ENCODE measurements at places on chromosomes 12 and 14.

- DNase-seq: no peak
These were observed 156.8 kb upstream of the PWP1 start for GRCh38 chr12:107528731-107529365.

- no peak for DNase-seq
These were observed 128.1 kb upstream of the C14orf180 start for GRCh38 chr14:104451474-104451873.

DNA sequence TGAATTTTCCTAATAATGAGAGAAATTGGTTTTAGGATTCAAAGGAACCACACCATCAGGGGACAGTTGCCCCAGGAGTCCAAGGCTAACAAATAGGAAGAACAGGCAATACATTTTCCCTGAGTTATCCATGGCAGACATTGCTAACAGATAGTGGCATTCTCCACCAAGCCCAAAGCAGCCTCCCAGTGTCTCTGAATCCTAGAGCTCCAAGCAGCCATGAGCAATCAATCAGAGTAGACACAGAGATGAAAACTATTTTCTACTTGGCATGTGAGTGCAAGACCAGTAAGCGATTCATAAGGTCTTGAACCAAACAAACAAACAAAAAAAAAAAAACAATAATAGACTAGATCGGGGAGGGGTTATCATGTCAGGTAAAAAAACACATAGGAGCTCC lies 515.7 kb downstream of the MED13L start:
- no peak for DNase-seq

- no peak for DNase-seq
These were observed 123.2 kb downstream of the PELI2 start for GRCh38 chr14:56241461-56241860.

GRCh38 chr12:11568155-11568761 lies 81.2 kb upstream of the ETV6 start:
- no peak for DNase-seq

DNA sequence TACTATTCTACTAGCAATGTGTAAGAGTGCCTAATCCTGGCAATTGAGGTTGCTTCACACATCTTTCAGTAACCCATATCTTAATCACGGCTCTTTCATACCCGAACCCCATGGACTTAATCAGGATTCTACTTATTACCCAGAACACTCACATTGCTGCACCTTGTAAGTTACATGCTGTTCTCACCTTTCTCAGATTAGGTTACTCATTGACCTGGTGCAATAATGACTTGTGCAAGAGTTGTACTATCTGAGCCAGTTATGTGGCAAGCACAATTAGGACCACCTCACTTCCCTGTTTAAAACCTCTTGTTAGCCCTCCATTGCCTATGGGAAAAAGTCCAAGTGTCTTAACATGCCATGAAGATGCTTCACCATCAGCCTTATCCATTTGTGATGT lies 306.7 kb upstream of the E2F7 start:
- no peak for DNase-seq

DNA sequence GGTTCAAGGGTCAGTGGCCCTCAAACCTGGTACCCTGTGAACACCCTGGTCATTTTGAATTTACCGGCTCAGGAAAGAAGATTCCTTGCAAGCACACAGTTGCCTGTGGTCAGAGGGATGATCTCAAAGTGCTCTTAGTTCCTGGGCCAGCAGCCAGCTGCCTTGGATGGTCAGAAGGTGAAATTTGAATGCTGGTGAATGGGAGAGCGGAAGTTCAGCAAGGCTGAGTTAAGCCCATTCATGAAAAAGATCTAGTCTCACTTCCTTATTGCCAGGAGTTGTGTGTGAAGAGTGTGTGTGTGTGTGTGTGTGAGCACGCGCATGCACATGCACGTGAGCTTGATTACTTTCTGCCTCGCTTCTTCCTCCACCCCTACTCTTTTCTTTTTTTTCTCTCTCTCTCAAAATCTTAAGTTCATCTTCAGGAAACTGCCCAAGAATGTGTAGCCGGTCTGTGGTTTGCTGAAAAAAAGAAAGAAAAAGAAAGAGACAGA lies 155.5 kb upstream of the CCND2 start:
- peak; percentile 55 for DNase-seq

DNA sequence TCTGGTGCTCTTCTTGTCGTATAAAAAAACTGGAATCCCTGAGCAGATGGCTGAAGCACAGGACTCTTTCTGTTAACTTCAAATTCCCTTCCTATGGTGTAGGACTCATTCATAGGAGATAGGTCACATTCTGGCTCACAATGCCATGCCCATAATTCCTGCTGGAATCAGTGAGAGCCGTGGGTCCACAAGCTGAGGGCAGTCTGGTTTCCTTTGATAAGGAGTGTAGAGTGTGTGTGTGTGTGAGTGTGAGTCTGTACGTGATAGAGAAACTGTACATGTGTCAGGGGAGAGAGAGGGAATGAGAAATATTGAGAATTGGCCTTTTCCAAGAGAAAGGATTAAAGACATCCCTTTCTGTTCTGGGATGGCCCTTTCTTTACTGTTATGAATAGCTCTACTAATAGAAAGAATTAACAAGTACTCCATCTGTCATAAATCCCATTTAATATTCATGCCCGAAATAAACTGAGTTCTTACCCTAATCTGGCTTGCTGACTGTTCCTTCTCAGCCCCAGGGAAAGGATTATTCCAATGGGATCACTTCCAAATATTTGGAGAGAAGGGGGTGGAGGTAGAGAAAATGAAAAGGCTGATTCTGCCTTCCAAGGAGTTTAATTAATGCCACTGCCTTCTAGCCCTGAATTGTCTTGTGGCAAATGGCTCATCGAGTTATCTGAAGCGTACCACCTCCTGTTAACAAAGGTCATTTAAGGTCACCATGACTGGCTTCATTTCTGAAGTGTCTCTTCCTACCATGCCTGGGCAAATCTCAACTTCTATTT lies 79.0 kb downstream of the TMX1 start:
- DNase-seq: no peak

GRCh38 chr12:110920324-110920910 lies at the start of gene MYL2:
MYL2 (minus strand) TSS chr12:110920579; CDS start chr12:110920529, 50 bp downstream.
- DNase-seq: no peak

DNA sequence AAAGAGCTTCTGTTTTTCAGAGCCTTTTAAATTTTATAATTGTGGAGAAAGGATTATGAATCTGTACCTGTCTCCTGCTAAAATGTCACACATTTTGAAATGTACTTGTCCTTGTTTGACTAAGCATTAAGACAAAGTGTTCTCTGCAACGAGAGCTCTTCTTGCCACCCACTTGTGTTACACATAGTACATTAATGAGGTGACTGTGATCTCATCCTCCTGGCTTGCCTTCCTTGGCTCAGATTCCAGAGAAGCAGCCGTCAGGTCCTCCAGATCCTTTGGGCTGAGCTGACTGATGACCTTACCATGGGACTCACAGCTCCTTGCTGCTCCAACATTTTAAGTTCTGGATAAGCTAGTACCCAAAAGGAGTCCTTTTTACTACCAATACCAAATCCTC lies 81.4 kb downstream of the BBS10 start:
- no peak for DNase-seq

- DNase-seq: no peak
These were observed 123.9 kb downstream of the GPR65 start for GRCh38 chr14:88128816-88129215.
